ENCODE measurements at places on chromosomes 3 and 15.

- no peak for DNase-seq
Observed at GRCh38 chr15:47796830-47797229, 79.5 kb downstream of the SEMA6D start.

DNA sequence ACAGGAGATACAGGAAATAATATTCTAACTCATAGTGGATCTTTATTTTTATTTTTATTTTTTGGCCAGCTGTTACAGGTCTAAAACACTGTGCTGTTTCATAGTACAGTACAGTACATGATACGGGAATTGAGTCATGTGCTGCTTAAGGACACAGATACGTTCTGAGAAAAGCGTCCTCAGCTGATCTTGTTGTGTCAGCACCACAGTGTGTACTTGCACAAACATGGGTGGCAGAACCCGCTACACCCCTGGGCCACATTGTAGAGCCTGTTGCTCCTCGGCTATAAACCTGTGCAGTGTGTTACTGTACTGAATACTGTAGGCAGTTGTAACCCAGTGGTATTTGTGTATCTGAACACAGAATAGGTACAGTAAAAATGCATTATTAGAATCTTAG lies 183.4 kb downstream of the OR4M2 start:
- no peak for DNase-seq

DNA sequence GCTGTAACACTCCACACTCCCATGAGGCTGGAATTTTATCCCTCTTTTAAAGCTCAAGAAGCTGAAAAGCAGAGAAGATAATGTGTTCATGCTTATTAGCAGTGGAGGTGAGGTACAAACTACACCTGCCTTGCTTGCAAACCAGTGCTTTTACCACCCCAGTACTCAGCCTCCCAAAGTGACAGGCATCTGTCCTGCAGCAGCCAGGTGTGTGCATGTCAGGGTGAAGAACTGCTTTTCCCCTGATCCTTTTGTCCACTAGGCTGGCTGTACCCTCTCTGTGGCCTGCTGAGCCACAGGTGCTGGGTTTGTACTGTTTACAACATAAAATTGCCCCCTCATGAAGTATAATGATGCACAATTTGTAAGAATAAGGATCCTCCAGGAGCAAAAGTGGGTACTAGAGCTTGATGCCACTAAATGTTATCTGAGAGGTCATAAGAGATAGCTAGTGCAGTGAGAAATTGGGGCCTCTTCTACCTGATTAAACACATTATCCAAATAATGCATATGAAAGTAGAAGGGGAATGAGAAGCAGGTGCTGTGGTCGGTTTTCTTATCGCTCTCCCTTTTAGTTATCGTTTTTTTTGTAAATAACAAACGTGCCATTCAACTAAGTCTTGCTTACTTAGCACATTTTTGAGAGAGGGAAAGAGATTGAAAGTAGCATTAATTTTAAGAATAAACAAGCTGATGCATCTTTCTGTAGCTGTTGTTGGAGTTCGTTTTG lies 39.2 kb upstream of the GADL1 start:
- DNase-seq = no peak

DNA sequence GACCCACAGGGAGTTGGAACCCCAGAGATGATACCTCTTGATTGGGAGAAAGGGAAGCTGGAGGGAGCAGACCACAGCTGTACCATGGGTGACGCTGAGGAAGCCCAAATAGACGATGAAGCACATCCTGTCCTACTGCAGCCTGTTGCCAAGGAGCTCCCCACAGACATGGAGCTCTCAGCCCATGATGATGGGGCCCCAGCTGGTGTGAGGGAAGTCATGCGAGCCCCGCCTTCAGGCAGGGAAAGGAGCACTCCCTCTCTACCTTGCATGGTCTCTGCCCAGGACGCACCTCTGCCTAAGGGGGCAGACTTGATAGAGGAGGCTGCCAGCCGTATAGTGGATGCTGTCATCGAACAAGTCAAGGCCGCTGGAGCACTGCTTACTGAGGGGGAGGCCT lies 201.1 kb downstream of the AKAP13 start:
- DNase-seq = no peak

DNA sequence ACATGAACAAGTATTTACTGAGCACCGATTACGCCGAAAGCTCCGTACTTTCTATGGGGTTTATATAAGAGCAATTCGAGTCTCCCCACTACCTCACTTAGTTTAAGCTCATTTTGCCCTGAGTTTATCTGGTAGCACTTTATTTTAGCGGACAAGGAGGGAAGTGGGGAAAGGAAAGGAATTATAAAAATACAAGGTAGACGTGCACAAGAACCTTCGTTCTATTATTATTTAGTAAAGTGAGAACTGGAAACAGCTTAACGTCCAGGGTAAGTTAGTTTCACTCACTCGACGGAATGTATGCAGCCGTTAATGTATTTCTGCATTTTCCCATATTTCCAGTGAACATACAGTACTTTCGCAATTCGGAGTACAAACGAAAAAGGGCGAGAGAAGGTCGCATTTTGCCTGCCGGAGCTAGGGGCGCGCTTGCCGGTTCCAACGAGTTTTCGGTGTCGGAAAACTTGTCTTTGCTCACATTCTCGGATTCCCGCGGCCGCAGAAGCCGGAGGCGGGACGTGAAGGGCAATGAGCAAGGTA lies 1.2 kb upstream of the STT3B start:
- DNase-seq = no peak

DNA sequence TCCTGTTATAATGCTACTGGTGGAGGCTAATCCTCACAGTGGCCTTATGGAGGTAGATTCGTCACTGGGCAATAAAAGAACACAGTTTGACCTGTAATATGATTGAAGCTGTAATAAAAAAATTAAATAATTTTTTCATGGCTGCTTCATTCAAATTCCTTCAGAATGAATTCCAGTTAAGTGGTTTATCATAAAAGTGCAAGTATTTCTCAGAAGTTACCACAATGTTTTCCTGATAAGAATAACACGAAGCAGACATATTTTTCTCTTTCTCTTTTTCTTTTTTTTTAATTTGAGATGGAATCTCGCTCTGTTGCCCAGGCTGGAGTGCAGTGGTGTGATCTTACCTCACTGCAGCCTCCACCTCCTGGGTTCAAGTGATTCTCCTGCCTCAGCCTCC lies 15.6 kb downstream of the B4GALT4 start:
- no peak for DNase-seq

- DNase-seq = no peak
Observed at GRCh38 chr3:39748002-39748401, 61.4 kb upstream of the MYRIP start.

- no peak for DNase-seq
Observed at GRCh38 chr15:57427367-57427821, 51.1 kb downstream of the CGNL1 start.

DNA sequence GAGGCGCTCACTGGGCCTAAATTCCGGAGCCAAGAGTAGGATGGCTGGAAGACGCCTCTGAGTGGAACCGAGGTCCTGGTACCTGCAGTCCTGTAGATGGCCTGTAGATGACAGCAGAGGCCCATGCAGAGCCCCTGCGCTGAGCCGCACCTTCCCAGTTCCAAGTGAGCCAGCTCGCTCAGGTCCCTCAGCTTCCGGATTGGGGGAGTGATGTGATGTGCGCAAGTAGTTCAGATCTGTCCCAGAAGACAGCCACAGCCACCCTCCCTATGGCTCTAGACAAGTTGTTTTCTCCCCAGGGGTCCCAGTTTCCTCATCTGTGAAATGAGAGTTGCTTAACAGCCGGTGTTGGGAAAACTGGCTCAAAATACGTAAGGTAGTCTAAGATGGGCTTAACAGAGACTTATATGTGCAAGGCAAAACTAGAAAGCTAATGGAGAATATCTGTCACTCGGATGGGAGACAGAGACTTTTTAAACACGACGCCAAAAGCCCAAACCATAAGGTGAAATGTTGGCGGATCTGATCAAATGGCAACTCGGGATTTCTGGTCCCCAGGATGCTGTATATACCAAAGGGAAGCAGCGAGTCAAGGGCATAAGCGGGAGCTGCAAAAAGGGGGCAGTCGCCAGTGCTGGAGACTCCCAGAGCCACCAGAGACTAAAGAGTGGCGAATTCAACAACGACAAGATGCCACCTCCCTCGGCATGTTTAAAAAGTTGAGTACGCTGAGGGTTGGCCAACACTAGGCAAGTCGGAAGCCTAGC lies 765 bp upstream of the MAPKAPK3 start:
- peak; percentile 77 for DNase-seq

DNA sequence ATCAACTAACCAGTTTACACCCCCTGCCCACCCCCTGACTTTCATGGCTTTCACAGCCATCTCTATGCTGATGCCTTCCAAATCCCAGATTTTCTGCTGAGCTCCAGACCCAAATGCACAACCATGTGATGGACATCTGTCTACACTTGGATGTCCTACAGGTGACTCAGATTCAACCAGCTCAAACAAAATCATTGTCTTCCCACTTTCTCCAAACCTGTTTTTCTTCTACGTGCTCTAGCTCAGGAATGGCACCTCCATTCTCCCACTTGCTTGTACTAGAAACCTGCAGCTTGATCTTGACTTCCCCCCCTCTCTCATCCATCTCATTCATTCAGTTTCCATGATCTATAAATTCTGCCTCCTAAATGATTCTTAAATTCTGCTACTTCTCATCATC lies 34.1 kb upstream of the RARRES1 start:
- DNase-seq = no peak

DNA sequence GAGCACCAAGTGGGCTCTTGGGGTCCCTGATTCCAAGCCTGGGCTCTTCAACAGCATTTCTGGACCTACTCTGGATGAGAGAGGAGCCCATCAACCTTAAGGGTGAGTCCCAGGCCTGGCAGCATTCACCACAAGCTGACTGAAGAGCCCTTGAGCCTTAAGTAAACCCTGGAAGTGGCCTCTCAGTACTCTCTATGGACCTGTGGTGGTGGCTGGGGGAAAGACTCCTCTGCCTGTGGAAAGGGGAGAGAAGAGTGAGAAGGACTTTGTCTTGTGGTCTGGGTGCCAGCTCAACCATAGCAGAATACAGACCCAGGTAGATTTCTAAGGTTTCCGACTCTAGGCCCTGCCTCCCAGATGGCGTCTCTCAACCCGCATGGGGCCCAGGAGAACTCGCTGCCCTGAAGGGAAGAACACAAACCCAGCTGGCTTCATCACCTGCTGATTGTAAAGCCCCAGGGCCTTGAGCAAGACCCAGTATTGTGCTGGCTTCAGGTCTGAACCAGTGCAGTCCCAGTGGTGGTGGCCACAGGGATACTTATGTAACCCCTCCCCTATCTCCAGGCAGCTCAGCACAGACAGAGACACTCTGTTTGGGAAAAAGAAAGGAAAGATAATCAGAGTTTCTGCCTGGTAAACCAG lies 71.4 kb downstream of the TFDP2 start:
- DNase-seq = no peak

DNA sequence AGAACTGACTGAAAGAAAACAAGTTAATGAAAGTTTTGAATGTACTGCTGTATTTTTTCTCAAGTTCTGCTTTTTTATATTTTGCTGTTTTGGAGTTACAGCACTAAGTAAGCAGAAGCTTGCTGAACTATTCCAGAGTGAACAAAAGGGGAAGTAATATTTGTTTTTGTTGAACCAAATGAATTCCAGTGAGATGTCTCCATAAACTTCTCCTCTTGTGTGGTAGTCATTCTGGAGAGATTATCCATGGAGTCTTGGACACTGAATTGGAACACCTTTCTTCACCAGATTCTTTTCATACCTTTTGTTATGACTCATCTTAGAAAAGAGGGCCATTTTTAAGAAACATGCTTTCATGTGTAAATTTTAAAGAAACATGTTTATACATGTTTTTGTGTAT lies 8.8 kb downstream of the ANKUB1 start:
- no peak for DNase-seq

DNA sequence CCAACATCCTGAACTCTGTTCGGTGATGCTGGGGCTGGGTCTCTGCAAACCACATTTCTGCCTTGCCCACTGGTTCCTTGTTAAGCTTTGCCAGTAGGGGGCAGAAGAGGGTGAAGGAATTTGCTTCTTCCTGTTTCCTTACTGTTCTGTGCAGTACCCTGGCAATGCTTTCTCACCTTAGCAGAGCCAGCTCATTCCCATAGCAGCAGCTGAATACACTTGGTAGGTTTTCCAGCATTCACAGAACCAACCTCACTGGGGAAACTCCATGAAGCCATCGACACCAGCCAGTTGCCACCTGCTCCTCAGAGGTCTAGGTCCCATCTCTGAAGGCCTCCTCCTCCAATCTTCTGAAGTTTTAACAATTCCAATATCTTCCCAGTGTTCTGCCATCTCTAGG lies 308.4 kb downstream of the PDCD6IP start:
- no peak for DNase-seq
